ENCODE measurements at places on chromosomes 7 and 10.

DNA sequence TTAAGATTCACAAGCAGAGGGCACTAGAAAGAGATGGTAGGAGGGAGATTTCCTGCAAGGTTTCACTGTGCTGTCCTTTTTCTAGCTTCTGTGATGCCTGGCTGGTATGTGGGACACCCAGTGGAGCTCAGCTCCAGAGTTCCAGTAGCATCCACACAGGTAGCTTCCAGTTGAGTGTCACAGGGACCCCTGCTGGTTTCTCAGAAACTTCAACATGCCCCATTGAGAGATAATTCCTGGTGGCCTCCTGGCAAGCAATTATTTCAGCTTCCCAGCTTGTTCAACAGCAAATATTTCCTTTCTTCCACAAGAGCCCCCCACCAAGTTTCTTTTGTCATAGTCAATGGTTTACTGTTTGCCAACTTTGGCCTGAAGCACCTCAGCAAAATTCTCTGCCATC is 858.7 kb downstream of the REEP3 start:
- DNase-seq = no peak

- DNase-seq = no peak
Observed at GRCh38 chr10:75994357-75995040, 563.1 kb downstream of the LRMDA start.

DNA sequence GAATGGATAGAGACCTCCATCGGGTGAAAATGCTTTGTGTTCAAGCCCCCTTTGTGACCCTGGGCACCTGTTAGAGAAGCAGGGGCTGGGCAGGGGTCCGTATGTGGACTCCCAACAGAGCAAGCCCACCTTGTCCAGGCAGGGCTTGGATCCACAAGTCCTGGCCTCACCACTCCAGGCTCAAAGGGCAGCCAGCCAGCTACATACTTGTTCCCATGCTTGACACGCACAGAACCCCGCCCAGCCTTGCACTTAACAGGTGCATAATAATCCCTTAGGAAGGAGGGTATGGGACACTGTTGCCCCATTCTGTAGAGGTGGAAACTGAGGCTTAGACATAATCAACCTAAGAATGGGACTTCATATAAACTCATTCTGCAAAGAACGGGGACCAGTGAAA is 160.6 kb downstream of the PRKAG2 start:
- no peak for DNase-seq

- DNase-seq = no peak
Observed at GRCh38 chr7:1694611-1695511, 24.8 kb downstream of the ELFN1 start.

GRCh38 chr10:100100651-100101184 is 19.0 kb upstream of the CPN1 start:
- DNase-seq = no peak

All from amygdala (tissue), 56 donors.